H54 (cell line): ENCODE measurements at places on chromosomes 16 and 17.
A peak's percentile ranks its signal among the peaks of the same experiment; 100 is the strongest.

DNA sequence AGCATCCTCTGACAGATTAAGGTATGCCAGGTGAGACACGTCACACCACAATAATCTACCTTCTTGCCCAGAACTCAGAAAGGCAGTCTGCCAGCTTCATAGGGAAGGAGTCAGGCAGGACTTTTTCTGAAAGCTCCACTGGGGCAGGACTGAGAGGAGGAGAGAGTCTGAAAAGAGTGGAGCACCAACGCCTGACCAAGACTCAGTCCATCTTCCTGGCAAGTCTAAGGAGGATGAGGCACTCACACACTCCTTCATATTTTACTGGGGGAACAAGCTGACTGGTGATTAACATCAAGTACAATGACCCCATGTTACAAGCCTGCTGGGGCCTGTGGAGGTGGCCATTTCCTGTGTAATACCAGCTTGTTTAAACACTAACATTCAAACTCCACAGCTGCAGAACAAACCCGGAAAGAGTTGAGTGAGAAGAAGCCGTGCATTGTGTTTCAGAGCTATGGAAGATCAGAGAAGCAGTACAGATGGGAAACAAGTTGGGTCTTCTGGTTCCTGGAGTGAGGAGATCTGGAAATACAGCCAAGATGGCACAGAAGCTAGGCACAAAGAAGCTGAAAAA lies 122.4 kb downstream of the HIC1 start:
- DNase-seq = no peak

DNA sequence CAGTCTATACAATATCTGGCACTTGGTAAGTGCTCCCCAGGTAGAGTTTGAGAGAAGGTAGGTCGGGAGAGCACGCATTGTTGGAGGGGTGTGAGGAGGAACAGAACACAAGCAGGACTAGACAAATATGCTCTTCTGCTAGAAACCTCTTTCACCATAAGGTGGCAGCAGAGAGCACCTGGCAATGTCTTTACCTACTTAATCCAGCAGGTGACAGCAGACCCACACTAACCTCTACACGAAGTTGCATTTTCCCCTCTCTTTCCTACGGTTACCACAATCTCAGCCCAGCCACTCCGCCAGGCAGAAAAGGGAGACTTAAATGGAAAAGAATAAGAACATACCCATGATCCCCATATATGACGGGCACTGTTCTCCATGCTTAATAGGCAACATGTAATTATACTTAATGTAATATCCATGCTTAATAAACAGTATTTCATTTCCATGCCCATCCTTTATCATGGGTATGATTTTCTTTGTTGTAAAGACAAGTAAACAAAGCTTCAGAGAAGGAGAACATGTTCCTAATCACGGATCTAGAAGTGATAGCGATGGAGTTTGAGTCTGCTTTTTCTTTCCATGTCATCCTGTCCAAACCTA lies 55.1 kb upstream of the CCL2 start:
- DNase-seq = peak; percentile 45

DNA sequence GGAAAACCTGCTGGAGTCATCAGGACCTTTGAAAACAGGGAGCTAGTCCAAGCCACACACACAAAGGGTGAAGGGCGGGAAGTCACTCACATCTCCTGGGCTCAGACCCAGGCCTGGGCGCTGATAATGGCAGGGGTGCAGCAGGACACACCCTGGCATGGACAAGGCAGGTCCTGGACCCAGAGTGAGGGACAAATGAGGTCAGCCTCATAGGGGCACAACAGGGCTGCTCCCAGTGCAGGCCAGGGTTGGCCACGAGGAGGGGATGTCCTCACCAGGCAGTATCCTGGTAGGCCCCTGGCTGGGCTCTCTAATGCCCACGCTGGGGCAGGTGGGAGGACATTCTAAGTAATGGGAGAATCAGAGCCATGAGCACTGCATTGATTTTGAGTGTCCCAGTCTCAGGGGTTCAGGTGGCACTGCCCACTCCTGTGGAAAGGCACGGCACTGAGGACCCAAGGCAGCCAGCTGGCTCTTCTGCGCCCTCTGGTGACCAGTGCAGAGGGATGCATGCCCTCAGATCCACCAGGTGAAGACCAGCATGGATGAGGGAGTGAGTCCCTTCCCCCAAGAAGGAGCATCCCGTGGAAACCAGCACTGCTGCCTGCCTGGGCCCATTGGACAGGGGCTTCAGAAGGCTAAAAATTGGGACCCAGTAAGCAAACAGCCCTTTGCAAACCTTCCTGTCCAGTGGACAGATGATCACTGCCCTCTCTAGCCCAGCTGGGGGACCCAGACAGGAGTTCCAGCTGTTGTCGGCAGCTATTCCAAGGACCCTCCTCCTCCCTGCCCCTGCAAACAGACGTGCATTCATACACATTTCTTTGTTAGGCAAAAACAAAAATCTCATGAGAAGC lies 23.4 kb upstream of the SREBF1 start:
- peak; percentile 94 for DNase-seq

DNA sequence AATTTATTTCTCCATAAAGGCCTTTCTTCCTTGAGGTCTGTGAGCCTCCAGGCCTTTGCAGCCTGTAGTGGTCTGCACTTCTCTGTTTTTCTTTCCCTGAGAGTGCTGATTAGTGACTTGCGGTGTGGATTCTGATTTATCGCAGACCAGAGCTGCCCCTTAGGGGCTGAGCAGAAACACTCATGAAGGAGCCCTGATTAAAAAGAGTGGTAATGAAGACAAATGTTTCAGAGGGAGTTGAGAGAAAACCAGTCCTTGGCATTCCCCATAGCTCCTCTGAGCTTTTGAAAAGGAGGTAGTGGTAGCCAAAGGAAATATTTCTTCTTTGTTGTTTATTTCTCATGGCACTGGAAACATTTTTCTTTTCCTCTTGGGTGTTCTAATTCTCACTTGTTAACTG lies 268.1 kb upstream of the TBX2 start:
- DNase-seq = no peak

DNA sequence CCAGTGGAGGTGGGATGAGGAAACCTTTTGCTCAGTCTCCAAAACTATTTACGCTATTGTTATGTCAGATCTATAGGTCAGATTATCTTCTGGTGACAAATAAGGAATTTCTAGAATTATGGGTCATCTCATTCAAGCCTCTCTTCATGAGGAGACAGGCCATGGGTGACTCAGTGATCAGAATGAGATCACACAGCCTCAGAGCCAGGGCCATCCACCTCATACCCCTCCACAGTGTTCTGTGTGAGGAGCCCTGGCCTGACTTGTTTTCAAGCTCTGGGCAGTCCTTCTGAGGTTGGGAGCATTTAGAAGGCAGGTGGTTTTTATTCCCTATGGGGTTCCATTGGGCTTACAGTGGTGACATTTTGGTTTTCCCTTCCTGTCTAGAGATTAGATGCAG lies 26.5 kb downstream of the YPEL2 start:
- peak; percentile 69 for DNase-seq

DNA sequence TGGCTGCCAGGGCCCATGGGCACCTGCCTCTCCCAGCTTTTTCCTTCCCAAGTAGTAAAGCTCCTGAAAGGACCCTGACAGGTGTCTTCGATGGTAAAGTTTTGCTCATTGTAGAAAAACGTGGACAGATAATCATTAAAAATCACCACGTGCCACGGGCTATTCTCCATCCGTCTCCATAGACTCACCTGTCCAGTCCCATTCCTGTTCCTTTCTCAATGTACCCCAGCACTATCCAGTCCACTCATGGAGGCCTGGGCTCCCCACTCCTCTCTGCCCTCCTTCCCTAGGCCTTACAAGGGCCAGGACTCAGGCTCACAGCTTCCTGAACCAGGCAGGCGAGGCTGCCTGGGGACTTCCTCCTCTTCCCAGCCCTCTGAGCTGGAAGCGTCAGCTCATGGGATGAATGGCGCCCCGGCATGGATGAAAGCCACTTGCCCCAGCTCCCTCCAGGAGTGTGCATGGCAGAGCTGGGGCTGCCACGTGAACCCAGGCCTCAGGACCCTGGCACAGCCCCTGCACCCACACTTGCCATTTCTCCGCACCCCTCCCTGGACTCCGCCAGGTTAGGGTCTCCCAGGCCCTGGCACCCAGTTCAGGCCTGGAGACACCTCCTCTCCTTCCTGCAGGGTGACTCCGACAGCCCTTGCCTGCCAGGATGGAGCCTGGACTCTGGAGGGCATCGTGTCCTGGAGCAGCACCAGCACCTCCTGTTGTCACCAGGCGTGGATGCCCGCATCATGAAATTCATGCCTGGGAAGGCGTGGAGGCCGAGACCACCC lies 8.8 kb downstream of the CTRB1 start:
- no peak for DNase-seq

DNA sequence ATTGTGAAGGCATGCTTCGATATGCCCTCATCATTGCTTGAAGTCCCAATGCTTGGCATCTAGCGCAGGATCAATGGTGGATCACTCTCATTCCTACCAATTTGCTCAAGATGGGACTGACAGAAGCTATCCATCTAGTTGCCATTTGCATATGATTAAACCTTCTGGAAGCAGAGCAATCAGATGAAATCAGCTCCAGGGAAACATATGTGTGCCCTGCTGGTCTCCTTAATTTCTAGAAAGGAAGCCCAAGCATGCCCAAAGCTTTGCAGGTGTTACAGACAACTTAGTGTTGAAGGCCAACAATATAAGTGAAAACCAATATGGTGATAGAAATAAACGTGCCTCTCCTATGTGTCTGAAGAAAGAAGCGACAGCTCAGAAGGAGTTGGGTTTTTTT lies 350.0 kb upstream of the ERCC4 start:
- no peak for DNase-seq

DNA sequence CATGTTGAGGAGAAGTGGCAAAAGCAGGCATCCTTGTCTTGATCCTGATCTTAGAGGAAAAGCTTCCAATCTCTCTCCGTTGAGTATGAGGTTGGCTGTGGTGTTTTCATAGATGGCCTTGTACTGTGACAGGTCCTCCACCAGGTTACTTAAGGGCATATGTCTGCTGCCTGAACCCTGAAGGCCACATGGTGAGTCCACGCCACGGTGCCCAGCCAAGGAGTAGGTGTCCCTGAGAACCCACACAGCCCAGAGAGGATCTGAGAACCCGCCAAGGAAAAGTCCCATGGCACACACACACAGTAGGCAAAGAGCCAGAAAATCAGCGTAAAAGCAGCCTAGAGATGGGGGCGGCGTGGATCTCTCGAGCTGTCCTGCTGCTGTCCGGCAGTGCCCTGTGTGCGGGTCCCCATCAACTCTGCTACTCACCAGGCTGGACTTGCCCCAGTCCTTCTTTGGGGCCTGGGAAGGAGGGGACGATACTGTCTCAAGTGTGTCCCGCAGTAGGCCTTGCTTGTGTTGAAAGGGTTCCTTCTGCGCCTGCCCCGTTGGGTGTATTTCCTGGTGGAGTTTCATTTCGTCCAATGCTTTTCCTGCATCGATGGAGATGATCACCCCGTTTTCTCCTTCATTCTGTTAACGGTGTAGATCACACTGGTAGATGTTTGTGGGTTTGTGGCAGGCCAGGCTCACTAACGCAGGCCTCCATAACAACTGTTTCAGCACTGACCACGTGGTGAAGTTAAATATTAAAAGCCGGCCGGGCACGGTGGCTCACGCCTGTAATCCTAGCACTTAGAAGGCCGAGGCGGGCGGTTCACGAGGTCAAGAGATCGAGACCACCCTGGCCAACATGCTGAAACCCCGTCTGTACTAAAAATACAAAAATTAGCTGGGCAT lies 90.8 kb upstream of the DNAH17 start:
- DNase-seq = no peak

DNA sequence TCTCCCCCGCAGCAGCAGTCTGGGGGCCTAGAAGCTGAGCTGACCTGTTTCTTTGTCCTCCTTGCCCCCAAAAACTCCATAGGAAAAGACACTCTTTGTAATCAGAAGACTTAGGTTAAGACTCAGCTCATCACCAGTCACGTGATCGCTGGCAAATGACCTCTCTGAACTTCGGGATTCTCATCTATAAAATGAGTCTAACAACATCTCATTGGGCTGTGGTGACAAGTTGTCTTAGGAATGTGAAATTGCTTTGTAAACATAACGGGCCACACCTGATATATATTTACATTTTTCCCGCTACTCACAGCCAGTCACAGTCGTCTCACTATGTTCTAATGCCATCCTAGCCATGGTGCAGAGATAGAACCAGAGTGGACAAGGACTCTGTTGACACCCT lies 86.0 kb upstream of the LHX1 start:
- DNase-seq = peak; percentile 54

GRCh38 chr17:63989622-63990345 lies 8.4 kb upstream of the PRR29 start:
- DNase-seq = no peak

DNA sequence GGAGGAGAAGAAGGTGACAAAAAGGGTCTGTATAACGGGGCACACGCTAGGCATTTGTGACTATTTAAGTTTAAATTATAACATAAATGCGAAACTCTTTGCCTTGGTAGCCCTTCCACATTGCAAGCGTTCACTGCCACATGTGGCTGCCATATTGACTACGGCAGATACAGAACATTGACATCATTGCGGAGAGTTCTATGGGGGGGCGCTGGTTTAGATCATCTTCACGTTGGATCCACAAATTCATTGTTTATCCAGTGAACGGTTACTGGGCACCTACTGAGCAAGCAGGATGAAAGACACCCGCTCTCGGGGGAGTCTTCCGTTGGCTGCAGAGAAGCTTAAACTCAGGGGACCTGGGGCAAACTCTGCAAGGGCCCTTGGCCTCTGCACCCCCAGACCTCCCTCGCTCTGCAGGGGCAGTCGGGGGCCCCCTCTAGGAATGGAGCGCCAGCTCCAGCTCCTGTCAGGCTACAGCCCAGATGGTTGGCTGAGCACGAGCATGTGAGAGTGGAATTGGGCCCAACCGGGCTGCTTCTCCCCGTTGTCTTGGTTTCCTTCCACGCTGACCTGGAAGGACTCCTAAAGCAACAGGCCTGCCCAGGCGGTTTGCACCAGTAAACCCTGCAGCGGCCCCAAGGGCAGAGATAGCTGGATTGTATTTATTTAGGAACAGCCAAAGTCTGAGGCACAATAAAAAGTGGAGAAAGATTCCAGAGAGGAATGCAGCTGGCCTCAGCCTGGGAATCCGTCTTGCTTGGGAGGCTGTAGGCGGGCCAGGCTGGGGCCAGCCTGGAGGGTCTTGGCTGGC lies 172.2 kb downstream of the SEC14L1 start:
- DNase-seq = no peak

- DNase-seq = no peak
Observed at GRCh38 chr16:57889522-57889921, 81.4 kb downstream of the CNGB1 start.

GRCh38 chr16:15641753-15642556 lies 999 bp downstream of the MARF1 start:
- no peak for DNase-seq

GRCh38 chr17:19336938-19337711 lies 25.4 kb downstream of the B9D1 start:
- no peak for DNase-seq

GRCh38 chr16:82535262-82535661 lies 91.5 kb upstream of the CDH13 start:
- DNase-seq = no peak
